ENCODE measurements at places on chromosomes 6 and 20.

- no peak for DNase-seq
Measured at GRCh38 chr6:80287607-80288006, 181.1 kb downstream of the BCKDHB start.

- DNase-seq: no peak
Measured at GRCh38 chr6:39188098-39188450, 41.2 kb downstream of the KCNK5 start.

GRCh38 chr6:134427721-134428120 lies 109.8 kb upstream of the SGK1 start:
- no peak for DNase-seq

DNA sequence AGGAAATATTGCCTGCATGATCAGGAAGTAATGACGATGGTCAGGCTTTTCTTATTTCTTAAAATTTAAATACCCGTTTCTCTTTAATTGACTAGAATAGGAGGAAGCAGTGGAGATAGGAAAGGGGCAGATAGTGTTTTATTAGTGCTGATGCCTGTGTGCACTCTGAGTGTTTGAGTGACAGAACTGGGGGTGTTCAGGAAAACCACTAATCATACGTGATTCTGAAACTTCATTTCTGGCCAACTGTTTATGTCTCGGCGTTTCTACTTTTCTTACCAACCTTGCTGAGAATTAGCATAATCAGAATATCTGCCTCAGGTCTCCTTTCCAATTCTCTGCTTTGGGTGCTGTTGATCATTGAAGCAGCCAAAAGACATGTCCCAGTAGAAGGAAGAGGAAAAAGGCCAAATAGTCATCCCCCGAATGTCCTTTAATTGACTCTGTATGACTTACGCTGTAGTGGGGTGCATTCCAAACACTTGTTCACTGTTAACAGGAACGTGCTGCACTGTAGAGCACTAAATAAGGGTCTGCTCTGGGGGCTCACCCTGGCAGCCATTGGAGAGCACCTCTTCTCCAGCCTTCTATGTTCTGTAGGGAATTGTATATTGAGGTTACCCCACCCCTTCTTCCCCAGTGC lies 152.9 kb downstream of the JARID2 start:
- no peak for DNase-seq

DNA sequence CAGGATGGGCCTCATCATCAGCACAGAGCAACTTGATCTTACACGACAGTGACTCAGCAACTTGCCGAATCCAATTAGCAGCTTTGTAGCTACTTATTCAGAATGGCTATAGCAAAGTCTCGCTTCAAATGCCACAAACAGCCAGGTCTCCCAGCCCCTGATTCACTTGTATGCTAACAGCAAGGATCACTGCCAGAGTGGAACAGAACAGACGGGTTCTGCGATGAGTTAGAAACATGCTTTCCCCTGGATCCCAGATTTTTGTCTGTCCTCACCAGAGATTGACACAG lies 254.4 kb downstream of the NRN1 start:
- DNase-seq: no peak

DNA sequence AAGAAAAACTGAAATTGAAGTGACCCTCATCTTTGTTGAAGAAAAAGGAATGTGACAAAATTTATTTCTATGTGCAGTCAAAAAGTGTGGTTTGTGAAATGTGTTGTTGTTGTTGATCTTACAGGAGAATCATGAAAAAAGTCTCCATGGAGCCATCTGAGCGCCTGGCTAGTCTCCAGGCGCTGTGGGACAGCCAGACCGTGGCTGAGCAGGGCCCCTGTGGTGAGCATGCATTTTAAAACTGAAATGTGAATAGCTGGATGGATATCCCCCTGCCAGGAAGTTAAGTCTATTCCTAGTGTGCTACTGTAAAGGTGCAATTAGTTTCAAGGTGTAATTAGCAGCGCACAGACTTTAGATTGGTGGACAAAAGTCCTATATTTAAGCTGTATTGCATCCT lies 170.6 kb downstream of the CARMIL1 start:
- DNase-seq: no peak

GRCh38 chr6:152301021-152301764 lies 336.0 kb downstream of the SYNE1 start:
- no peak for DNase-seq

DNA sequence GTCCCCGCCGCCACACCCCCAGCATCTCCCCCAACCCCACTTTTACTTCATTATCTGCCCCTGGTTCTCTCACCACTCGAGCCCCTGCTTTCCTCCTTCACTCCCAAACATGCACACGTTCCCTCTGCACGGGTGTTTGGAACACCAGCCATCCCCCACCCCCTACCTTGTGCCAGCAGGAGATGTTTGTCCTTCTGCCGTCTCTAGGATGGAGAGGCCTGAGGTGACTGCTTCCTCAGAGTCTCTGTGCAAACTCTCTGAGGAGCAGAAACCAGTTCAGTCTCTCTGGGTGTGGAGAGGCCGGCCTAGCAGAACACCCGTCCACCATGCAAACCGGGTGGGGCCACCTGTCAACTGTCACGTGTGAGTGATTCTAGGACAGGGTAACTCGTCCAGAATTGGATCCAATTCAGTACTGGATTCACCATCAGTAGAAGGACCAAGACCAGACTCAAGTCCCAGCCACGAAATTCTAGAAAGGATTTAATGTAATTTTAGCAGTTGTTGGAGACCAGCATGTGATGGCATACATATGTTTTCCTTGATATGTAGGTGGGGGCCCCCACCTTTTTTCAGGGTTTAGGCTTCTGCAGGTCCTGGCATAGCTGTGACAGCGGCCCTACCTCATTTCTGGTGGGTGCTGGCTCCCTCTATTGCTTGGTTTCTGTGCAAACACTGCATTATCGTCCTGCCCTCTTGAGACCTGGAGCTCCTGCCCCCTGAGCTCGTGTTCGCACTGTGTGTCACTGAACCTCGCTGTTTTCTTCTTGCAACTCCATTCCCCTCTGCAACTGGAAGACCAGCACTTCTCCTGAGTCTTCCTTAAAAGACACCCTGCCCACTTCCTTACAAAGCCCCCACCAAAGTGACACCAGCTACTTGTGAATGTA lies at the start of gene RAET1E:
Gene RAET1E (minus strand): TSS at position 259 of the 890 bp plus-strand sequence. CDS start 7,212 bp downstream, outside the sequence.
- DNase-seq: no peak

DNA sequence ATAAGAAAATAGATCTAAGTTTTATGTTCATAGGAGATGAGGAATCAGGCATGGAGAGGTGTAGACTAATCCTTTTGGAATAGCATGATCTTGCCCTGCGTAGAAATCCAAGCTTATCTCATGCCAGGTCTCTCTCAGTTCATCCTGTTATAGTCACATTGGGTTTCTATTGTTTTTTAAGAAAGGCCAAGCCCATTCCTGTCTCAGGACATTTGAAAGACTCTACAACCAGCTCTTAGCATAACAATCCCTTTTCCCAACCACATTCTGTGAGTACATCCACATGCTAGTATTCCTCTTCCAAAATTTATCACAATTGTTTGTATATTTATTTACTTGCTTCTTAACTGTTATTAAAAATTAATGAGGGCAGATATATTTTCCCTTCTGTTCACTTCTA lies 130.3 kb downstream of the MMUT start:
- no peak for DNase-seq

- no peak for DNase-seq
Measured at GRCh38 chr6:138030872-138031271, 76.3 kb downstream of the PERP start.

DNA sequence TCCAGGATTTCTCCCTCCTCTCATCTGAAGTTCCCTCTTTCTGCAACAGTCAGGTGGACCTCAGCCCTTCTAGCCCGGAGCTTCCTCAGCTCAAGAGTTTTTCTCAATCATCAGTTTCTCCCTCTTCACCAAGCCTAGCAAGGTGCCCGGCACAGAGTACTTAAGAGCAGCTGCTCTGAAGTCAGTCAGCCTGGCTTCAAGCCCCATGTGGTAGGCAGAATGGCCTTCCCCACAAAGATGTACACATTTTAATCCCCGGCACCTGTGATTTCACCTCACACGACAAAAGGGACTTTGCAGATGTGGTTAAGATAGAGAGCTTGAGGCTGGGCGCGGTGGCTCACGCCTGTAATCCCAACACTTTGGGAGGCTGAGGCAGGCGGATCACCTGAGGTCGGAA lies 15.1 kb upstream of the RBPJL start:
- DNase-seq: no peak

- DNase-seq: no peak
Measured at GRCh38 chr6:155580904-155581303, 125.3 kb upstream of the NOX3 start.

DNA sequence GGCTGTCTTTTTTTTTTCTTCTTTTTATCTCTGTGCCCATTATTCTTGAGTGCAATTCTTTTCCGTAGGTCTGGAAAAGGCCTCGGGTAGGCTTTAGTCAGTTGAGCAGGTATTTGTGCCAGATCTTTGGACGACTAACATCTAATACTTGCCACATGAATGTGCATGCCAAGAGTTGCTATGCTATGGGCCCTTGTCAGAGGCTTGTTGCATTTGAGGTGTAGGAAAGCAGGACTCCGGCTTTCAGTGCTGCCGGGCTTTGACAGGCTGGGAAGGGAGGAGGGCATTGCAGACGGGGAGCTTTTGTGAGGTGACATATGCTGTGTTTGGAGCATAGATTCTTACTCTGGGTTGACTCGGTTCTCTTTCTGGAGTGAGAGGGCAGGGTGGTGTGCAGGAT lies 10.2 kb downstream of the LRRC1 start:
- DNase-seq: no peak

DNA sequence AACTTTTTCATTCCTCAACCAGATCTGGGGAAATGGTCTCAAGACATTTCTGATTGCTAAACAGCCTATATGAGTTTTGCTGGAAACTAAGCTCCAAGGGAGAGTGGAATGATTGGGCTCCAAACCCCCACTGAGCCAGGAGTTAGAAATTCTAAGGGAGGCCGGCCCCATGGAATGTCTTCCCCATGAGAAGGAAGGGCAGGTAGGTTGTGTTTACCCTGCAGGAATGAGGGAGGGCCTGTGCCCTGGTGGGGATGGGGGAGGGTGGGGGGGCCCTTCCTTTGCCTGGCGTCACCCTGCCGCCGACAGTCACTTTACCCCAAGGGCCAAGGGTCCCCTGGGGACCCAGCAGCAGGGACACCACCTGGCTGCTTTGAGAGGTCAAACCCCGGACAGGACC lies 298.9 kb downstream of the TFAP2C start:
- DNase-seq: no peak

- DNase-seq: no peak
Measured at GRCh38 chr20:444862-445426, 17.4 kb downstream of the TBC1D20 start.

GRCh38 chr6:126804332-126805064 lies 314.0 kb upstream of the RSPO3 start:
- DNase-seq: no peak

GRCh38 chr6:44869321-44869897 lies 458.7 kb upstream of the RUNX2 start:
- no peak for DNase-seq

Data from 8988T (cell line).